H4 (cell line): ENCODE measurements at places on chromosomes 3 and 15. TPM values are rescaled to one million over a fixed set of nuclear protein-coding genes. Genes with fewer than 3 reads are reported as not detected.

TM4SF1 gene
- 152 and 153 TPM in 2 replicates for total RNA-seq

DNA sequence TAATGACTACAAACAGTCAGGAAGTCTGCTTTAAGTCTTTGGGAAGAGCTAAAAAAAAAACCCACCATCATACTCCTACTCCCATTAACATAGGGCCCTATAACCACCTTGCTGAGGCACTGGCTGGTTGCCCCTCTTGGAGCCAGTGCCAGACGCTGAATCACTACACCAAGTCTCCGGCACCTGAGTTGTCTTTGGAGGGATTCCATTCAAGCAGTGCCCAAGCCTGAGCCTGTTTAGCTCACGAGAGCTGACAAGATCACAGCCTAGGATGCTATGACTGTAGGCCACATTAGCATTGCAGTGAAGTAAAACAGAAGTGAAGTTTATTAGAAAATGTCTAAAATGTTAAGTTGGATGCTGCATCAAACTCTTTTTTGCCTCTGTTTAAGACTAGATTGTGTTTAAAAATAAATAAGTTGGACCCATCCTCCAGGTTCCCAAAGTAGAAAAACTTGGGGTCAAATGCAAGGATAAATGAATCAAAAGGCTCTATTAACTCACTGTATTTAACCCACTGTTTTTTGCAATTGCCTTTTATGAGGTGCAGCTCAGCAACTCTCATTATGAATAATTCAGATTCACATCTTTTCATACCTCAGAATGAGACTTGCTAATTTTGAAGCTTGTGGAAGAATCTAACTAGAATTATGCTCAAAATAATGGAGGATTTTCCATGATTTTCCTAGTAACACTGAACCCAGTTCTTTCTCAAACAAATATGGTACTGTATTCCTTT is 461.9 kb downstream of the FOXP1 start:
- no peak for DNase-seq

DNA sequence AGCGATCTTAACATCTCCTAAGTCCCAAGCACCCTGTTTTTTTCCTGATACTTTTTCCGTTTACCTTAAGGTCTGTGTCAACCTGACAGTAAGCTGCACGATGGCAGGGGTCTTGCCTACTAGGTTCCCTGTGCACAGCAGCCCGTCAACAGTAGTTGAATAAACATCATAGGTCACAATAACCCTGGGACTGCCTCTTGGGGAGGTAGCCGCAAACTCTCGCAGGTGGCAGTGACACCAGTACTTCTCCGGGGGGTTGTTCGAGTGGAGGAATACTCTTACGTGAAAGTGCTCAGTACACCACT is 365 bp upstream of the PDCD6IP start:
- DNase-seq = no peak

DNA sequence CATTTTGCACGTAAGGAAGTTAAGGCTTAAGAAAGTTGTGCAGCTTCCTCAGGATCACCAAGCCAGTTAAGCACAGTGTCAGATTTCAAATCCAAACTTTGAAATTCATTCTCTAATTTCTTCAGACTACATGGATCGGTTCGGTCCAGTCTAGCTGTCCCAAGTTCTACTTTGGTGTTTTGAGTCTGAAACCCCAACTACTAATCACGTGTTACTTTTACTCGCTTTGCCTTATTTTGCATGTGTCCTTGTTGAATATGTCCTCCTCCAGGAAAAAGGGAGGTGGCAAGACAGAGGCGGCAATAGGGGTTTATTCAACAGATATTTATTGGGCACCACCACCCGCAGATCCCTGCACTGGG is 522 bp upstream of the GXYLT2 start:
- no peak for DNase-seq

DNA sequence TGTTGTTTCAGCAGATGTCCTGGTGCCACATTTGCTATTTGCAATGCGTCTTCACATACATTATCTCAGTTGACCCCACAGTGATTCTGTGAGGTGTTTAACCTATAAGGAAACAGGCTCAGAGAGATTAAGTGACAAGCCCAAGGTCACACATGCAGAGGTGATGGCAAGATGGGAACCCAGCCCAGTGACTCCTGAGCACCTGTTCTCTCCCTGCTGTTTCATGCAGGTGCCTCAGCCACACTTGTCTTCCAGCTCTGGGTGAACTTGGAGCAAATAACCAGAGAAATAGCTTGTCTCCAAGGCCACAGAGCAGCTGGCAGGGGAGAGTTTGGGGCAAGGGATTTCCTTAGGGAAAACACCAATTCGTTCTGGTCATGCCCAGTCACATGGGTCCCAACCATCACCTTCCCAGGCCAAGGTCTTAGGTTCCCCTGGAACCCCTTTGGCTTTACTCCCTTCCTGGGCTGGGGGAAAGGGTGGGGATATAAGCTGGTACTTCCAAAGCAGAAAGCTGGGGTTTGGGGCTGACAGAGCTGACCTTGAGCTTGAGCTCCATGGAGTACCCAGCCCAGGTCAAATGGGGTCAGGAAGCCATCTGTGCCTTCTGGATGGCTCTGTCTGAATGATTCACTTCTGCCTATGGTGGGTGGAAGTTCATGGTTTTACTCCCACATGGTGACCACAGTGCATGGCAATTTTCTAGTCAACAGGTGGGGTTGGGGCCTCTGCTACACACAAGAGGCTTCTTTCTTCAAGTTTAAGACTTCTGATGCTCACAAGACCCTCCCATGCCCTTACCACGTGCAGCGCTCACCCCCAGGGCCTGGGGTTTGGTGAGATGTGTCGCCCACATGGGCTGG is 22.4 kb downstream of the LIPC start:
- no peak for DNase-seq

DNA sequence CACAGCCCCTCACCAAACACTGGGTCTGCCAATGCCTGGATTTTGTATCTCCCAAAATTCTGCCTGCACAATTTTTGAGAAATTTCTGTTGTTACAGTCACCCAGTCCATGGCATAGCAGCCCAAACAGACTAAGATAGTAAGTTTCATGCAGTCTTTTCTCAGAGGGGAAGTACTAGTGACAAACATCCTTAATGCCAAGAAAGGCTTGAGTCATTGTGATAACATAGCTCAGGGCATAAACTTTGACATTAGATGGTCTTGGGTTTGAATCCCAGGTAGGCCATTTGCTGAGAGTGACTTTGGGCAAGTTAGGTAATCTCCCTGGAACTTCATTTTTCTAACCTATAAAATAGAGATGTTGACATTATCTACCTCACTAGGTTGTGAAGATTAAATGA is 36.1 kb upstream of the PFN2 start:
- no peak for DNase-seq

DNA sequence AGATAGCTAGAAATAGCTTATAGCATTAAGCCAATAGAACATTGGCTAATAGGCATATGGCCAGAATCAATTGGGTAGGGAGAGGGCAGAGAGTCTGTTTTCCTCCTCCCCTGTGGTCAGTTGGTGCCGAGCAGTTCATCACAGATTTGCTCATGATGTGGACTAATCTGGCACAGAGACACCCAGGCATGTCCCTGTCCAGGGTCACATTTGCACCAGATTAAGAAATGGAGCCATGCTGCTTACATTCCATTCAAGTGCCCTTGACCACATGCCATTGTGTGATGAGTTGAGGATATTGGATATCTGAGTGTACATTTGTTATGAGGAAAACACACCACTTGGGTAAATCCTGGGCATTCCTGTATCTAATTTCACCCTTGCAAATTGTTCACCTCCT is 53.4 kb downstream of the USP13 start:
- DNase-seq = no peak

- DNase-seq = no peak
Measured at GRCh38 chr3:39230453-39230852, 38.1 kb upstream of the XIRP1 start.

DNA sequence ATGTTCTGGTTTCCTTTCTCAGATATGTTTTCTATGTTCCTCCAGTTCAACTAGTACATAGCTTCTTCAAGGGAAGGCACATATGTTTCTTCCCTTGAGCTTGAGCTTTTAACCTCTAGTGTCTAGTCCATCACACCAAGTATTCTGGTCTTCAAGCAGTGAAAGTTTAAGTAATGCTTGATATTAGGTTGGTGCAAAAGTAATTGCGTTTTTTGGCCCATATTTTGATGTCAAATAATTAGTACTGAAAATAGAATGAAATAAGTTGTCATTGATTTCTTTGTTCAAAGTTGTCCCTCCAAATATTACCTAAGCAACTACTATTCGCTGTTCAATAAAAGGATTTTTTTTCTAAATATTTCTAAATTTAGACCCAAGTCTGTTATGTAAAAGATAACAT is 146.7 kb upstream of the TSC22D2 start:
- no peak for DNase-seq

DNA sequence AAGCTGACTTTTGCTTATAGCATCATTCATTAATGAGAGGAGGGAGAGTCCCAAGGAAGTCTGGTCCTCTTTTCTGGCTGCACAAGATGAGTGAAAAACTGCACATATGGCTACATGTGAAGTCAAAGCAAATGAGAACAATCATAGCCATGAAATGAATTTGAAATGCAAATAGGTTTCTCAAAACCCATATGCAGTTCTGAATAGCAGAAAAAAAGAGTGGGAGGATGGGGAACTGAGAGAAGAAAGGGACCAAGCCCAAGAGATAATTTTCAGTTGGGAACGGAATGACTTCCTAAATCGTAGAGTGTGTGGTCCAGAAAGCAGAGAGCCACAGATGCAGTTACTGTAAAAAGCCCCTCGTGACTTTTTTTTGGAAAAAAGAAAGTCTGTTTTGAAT is 66.3 kb downstream of the GTPBP8 start:
- DNase-seq = no peak

DNA sequence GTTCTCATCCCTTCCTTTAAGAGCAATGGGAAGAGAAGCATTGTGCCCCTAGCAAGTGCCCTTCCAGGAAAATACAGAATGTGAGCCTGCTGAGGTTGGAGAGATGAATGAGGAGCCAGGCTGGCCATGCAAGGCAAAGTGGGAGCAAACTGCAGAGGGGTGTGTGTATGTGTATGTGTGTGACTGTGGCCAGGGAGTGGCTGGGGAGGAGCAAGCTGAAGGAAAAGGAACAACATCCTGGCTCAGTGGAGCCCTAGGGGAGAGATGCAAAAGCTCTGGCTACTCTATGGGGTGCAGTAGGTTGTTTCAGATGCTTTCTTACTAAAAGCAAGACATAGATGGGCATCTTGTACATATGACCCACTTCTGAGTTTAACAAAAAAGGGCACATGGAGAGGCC is 20.6 kb downstream of the FOXP1 start:
- DNase-seq = no peak

- DNase-seq = peak; percentile 87
Measured at GRCh38 chr3:15205934-15206661, at the start of gene CAPN7. CAPN7 (plus strand) TSS chr3:15206246; CDS start chr3:15206496, 250 bp downstream.

DNA sequence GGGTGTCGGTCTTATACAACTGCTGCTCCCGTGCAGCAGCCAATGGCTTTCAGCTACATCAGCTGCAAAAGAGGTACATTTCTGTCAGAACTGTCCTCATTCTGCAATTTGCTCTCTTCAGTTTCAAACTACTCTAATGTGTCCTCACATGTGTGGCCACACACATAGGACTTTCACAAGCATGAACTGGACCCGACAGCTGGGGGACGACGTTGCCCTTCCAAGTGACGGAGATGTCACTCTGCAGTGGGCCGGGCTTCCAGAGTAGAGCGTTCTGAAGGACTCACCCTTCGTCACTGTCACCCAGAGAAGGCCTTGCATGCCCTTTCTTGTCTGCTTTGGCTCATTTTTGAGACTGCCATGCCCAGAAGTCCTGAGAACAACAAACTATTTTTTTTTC is 189.8 kb downstream of the ATP10A start:
- no peak for DNase-seq
